ENCODE measurements at places on chromosomes 4 and X.

- no peak for DNase-seq
Measured at GRCh38 chr4:104475652-104476051, 19.0 kb downstream of the CXXC4 start.

DNA sequence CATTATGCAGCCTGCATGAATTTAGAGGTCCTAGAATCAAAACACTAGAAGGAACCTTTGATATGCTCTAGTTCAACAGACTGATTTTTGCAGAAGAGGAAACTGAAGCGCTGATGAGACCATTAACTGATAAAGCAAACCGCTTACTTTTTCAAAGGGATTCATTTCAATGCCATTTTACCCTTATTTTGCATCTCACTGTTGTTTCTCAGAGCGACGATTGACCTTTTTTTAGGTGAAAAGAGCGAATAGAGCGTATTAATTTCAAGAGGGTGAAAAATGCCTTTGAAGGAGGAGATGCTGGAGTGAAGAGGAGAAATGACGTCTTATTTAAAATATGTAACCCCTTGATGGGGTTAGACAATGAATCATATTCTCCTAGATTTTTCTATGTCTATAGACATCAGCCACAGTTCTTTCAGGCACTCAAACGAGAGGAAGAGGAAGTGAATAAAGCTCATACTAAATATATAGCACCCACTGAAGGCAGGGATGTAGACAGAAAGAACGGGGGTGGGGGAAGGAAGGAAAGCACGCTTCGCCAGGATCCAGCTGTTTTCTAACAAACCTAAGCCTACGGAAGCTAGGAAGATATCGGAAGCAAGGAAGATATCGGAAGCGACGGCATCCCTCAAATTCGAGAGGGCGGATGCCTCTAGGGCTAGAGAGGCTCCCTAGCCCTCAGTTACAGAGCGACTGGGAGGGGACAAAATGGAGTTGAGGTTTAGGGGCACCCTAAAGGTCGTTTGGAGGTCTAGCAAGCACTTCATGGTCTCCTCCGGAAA lies 848 bp downstream of the ACSL4 start:
- peak; percentile 28 for DNase-seq

- DNase-seq, result no peak
Measured at GRCh38 chrX:154603438-154604430, 15.3 kb downstream of the CTAG1B start.

- no peak for DNase-seq
Measured at GRCh38 chr4:4470208-4470607, 71.6 kb downstream of the STX18 start.
